ENCODE measurements at places on chromosomes 7 and 10.
A peak's percentile ranks its signal among the peaks of the same experiment; 100 is the strongest.

GRCh38 chr10:100705139-100705538 is 40.2 kb upstream of the PAX2 start:
- no peaks in the 10 kb centered on the region for H3K4me1 ChIP-seq
- no peak overlapping the region for H3K4me3 ChIP-seq
- no peak for DNase-seq
- H3K36me3 ChIP-seq = peaks cover 3% of the 10 kb centered on the region

DNA sequence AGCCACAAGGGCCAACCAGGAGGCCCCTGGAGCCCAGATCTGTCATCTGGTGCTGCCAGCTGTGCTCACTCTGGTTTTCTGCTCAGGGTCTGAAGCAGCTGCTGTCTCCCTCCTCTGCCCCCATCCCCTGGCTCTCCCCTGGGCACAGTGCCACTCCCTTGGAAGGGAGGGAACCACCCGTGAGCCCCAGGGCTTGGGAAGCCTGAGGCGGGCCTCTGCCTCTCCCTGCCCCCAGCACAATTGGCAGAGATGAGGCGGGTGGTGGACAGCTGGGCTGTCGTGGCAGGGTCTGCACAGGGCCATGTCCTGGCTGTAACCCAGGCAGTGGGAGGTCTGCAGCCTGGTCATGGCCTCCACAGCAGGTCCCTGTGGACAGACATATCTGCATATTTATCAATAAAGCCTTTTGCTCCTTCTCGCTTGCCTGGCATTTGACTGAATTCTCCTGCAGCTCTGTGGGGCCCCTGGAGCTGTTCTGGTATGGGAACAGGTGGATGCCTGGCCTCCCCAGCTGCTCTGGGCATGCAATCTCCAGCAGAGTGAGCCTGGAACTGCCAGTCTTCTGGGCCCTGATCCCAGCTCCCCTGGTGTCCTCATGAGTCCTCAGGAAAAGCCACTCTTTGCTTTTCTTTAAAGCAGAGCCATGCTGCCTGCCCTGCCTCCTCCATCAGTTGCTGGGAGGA is 1.6 kb upstream of the ANKRD2 start:
- DNase-seq = no peak
- no peaks in the 10 kb centered on the region for H3K4me1 ChIP-seq
- H3K27me3 ChIP-seq = no peaks in the 10 kb centered on the region

DNA sequence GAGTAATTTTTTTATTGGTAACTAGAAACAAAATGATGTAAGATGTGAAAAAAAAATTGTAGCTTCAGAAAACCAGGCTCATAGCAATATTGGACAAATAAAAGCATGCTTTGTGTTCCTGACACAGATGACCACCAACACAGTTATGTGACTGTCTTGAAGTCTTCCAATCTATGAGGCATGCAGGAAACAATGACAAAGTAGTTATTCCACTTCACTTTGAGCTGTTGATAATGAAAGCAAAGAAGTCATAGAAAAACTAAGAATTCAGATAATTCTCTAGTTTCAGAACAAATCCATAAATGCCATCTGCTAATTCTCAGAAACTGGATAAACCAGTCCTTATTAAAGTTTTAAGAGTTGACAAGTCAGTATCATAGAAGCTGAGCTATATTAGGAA is 378.4 kb upstream of the SEMA3D start:
- H3K4me1 ChIP-seq = no peaks in the 10 kb centered on the region
- no peaks in the 10 kb centered on the region for H3K36me3 ChIP-seq
- DNase-seq = no peak
- H3K27me3 ChIP-seq = no peaks in the 10 kb centered on the region
- H3K27ac ChIP-seq = no peak overlapping the region

GRCh38 chr10:132186488-132187429 is at the start of gene DPYSL4:
TSS of gene DPYSL4 (plus strand) at chr10:132186948. CDS start at chr10:132187064, 116 bp downstream.
- H3K27ac ChIP-seq = no peak within 1 kb of the TSS
- DNase-seq = no peak
- peaks cover 28% of the 10 kb centered on the region for H3K27me3 ChIP-seq
- H3K4me3 ChIP-seq = peak within 1 kb of the TSS; percentile 68
- H3K36me3 ChIP-seq = peaks cover 3% of the 10 kb centered on the region
- H3K4me1 ChIP-seq = no peaks in the 10 kb centered on the region

DNA sequence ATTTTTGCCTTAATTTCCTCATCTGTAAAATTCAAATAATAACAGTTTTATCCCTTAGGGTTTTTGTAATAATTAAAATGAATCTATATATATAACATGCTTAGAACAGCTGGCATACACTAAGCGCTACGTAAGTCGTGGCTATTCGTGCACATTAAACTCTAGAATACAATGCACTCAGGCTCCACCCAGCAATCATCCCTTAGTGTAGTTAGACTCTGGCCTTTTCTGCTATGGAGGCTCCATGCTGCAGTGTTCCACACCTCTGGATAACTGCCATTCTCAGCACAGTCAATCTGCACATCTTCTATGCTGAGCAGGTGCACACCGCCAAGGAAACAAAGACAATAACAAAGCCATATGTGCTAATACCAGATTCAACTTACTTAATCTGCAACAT is 92.9 kb downstream of the IPMK start:
- no peak overlapping the region for H3K27ac ChIP-seq
- no peak overlapping the region for H3K4me3 ChIP-seq
- no peak for DNase-seq
- peaks cover 5% of the 10 kb centered on the region for H3K27me3 ChIP-seq
- H3K36me3 ChIP-seq = no peaks in the 10 kb centered on the region

DNA sequence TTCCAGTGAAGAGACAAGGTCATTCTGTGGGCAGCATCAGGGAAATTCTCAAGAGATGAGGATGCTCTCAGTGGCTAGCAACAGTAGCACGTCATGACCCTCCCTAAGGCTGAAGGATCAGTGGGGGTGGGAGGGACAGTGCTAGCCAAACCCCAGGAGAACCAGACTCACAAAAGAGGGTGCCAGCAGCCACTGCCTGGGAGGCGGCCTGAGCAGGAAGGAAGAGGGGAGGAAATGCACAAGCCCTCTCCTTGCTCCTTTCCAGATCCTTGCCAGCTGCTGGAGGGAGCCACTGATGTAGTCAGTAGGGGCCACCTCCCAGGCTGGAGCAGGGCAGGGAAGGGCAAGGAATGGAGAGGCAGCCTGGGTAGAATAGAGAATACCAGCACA is 302.7 kb downstream of the RPS24 start:
- no peaks in the 10 kb centered on the region for H3K4me1 ChIP-seq
- no peak overlapping the region for H3K27ac ChIP-seq
- DNase-seq = no peak
- H3K27me3 ChIP-seq = peaks cover 14% of the 10 kb centered on the region
- no peaks in the 10 kb centered on the region for H3K36me3 ChIP-seq

- peak overlapping the region; percentile 72 for H3K27ac ChIP-seq
- H3K36me3 ChIP-seq = no peaks in the 10 kb centered on the region
Measured at GRCh38 chr10:113381416-113381815, 171.4 kb upstream of the HABP2 start.

DNA sequence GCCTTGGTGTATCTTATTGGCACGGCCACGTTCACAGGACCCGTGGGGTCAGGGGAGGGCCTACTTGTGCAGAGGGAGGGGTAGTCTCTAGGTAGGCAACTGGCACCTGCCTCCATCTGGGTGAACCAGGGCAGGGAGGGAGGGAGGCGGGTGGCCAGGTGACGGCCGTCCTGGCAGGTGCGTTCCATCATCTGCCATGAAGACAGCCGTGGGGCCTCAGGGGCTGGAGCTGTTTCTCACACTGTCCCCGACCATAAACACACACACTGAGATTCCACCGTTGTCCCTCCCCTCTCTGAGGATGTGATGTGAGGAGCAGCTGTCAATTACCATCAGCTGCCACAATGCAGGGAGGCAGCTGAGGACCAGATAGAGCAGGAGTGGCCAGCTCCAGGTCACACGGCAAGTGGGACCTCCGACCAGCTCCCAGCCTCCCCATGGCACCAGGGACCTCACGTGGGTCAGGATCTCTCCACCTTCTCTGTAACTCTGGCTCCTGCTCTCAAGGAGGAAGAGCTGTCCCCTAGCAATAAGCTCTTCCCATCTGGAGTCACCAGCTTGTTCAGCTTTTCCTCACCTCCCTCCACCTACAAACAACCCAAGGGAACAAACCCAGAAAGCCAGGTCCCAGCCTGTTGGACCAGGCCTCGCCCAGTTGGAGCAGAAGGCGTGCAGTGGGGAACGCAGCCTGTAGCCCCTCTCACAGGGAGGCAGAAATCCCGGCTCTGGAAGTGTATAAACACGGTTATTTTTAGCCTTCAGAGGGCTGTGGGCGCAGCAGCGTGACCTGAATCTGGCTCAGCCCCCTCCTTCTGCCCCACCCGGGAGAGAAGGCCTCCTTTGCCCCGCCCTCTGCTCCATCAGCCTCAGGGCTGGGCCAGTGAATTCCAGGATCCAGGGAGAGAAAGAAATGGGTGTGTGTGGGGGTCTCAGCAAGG is 33.1 kb downstream of the ZMIZ1 start:
- DNase-seq = no peak
- peaks cover 21% of the 10 kb centered on the region for H3K27me3 ChIP-seq
- no peak overlapping the region for H3K4me3 ChIP-seq
- no peak overlapping the region for H3K27ac ChIP-seq

- no peaks in the 10 kb centered on the region for H3K36me3 ChIP-seq
- H3K27ac ChIP-seq = peak overlapping the region; percentile 43
- H3K4me1 ChIP-seq = peaks cover 20% of the 10 kb centered on the region
Measured at GRCh38 chr10:95308389-95309302, 17.8 kb upstream of the PDLIM1 start.

DNA sequence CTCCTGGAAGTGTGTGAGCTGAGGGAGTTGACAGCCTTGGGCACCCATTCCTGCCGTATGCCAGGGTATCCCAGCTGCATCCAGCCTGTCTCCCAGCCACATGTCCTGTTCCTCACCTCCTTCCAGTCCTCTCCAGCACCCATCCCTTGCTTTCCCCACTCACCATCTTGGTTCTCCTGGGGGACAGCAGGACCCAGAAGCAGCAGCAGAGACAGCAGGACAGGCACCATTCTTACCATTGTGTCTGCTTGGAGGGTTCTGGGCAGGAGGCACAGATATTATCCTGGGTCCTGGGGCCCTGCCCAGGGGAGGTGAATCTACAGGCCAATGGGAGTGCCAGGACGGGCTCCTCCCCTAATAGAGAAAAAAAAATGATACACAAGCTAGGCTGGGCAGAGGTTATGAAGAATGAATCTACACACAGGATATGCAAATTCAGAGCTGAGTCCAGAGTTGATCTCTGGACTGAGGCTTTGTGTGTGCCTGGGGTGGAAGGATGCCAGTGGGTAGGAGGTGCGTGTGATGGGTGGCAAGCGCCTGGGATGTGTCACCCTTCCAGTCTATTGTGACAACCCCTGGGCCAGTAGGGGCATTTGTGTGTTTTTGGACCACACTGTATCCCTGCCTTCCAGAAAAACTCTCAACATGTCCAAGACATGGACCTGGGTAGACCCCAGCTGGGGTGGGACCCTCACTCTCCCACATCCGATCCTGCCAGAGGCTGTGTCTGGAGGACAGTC is at the start of gene AZGP1:
TSS of gene AZGP1 (minus strand) at position 250 of the 740 bp plus-strand sequence. CDS start at position 239, 11 bp downstream.
- no peak for DNase-seq
- peaks cover 7% of the 10 kb centered on the region for H3K4me1 ChIP-seq
- no peak within 1 kb of the TSS for H3K27ac ChIP-seq
- H3K4me3 ChIP-seq = no peak within 1 kb of the TSS
- H3K36me3 ChIP-seq = no peaks in the 10 kb centered on the region

GRCh38 chr7:135998081-135998480 is 20.9 kb upstream of the MTPN start:
- peaks cover 14% of the 10 kb centered on the region for H3K36me3 ChIP-seq
- H3K27me3 ChIP-seq = no peaks in the 10 kb centered on the region
- no peak overlapping the region for H3K27ac ChIP-seq
- peaks cover 13% of the 10 kb centered on the region for H3K4me1 ChIP-seq

DNA sequence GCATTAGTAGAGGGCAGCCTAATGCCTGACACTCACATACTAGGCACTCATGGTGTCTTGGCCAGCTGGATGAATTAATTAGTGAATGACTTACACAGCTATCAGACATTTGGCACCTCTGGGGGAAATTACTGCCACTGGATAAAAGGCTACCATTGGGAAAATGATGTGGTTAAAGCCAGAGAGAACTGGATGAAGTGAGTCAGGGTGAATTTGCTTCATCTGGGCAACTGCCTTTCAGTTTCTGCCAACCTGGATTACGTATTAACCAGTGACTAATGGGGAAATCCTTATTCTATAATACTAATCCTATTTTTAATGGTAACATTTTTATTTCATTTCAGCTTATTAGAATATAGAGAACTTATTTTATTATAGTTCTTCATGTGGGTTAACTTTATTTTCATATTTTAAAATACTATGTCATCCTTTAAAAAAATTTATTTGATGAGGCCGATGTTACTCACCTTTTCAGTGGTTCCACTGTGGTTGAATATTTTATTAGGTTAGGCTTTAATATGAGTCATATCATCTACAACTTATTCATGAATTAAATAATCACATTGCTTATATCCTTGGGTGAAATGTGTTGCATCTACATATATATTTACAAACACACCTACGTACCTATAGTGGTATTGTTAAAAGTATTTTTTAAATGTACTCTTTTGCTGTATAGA is 85.6 kb upstream of the CAPZA2 start:
- DNase-seq = no peak
- H3K36me3 ChIP-seq = no peaks in the 10 kb centered on the region
- no peaks in the 10 kb centered on the region for H3K4me1 ChIP-seq
- H3K4me3 ChIP-seq = no peak overlapping the region
- peaks cover 3% of the 10 kb centered on the region for H3K27me3 ChIP-seq

DNA sequence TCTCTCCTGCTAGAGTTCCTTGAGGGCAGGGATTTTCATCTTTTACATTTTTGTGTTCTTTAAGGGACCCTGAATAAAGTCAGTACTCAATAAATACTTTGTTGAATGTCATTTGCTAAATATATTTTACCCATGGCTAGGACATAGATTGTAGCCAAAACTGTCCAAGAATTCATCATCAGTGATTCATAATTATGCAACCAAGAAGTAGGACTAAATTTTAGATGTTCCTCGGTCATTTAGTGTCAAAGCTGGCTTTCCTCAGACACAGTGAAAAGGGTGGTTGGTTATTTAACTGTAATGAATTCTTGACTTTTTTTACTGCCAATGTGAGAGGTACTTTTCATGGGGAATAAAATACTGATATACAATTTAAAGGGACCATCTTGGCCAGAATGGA is 3.3 kb downstream of the NUDT13 start:
- H3K27ac ChIP-seq = no peak overlapping the region
- no peaks in the 10 kb centered on the region for H3K27me3 ChIP-seq
- DNase-seq = no peak
- H3K4me3 ChIP-seq = no peak overlapping the region

Data from memory B cell (primary cell).